ENCODE measurements at places on chromosomes 13 and 19.

- no peak for DNase-seq
Measured at GRCh38 chr13:67117010-67117550, 113.1 kb downstream of the PCDH9 start.

DNA sequence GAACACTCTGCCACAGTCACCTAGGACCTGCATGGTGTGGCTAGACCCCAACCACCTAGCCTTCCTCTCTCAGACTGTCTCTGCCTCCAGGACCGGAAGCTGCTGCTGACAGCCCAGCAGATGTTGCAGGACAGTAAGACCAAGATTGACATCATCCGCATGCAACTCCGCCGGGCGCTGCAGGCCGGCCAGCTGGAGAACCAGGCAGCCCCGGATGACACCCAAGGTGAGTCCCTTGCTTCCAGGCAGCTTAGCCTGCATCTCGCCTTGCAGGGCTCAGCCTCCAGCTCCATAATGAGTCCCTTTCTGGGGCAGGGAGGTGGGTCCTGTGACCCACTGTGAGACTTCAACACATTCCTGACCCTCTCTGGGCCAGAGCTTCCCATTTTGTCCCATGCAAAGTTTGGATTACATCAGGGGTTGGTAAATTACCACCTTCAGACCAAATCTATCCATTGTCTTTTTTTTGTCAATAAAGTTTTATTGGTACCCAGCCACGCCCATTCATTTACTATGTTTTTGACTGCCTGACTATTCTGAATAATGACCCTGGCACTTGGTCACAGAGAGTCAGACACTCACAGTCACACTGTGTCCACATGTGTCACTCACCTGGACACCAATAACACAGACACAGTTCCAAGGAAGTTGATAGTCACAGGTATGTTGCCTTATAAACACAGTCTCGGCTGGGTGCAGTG is 13.4 kb downstream of the PKN1 start:
- DNase-seq = no peak

DNA sequence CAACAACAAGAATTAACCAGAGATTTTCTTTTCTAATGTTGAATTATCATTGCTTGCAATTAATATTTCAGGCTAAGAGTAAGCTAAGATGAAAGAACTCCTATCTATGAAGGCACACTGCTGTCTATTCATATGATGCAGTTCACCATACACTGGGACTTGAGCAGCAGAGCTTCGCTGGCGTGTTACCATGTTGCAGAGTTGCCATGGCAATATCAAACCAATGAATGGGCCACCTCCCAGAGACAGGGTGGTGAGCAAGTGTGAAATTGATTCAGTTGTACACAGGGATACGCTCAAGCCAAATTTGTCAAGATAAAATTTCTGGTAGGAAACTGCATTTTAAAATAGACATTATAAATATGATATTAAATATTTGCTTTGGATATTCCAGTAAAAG is 69.3 kb upstream of the MYO16 start:
- no peak for DNase-seq

- DNase-seq = no peak
Measured at GRCh38 chr19:36674201-36674600, 7.6 kb upstream of the ZNF461 start.

- DNase-seq = peak; percentile 98
Measured at GRCh38 chr19:49812997-49813861, at the start of gene FUZ. TSS of gene FUZ (minus strand) at chr19:49813292. CDS start at chr19:49813106, 186 bp downstream.

- DNase-seq = no peak
Measured at GRCh38 chr13:107864543-107865317, 350.6 kb downstream of the LIG4 start.

DNA sequence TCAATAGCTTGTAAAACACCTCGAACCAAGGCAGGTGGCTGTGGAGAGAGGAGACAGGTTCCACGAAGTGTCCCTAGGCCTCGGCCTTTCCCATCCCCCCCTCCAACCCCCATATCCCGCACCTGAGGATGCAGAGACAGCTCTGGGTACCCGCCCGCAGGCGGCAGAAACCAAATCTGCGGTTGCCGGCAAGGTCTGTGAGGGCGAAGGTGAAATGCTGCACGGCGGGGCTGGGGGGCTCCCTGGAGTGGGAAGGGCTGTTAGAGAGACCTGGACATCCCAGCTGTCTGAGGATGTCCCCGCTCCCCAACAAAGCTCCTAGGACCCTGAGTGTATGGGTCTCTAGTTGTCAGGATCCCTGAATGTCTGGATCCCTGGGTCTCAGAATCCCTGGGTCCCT is 2.8 kb downstream of the DENND1C start:
- no peak for DNase-seq

Measured in sciatic nerve (tissue), 2 donors.